ENCODE measurements at places on chromosomes 2 and 18.

- DNase-seq: no peak
Measured at GRCh38 chr18:37565101-37565976, at the start of gene CELF4. CELF4 (minus strand) TSS chr18:37565798.

DNA sequence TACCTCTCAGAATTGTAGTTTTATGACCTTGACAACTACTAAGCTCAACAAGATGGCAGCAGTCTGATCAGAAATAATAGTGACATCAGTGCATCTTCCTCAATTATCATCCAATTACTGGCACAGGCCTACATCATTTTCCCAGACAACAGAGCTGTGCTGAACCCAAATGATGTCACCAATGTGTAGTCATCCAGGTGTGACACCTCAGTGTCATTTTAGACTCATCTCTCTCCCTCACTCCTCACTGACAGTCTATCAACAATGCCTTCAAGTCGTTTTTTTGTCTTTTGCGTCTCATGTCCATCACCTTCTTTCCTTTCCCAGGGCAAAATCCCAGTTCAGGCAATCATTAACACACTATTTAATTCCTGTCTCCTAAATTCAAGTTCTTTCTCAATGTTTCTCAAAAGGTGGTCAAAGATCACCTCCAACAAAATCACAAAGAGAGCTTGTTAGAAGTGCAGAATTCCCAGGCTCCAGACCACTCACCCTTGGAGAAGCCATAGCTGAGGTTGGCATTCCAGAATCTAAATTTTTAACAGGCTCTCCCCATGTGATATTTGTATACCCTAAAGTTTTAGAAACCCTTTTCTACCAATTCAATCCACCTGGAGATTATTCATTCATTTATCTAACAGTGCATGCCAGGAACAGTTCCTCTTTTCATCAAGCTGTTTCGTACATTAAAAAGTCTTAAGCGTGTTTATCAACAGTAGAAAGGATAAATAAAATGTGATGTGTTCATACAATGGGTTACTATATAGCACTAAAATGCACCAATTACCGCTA, 125.3 kb upstream of the KLF7 start:
- DNase-seq: no peak

DNA sequence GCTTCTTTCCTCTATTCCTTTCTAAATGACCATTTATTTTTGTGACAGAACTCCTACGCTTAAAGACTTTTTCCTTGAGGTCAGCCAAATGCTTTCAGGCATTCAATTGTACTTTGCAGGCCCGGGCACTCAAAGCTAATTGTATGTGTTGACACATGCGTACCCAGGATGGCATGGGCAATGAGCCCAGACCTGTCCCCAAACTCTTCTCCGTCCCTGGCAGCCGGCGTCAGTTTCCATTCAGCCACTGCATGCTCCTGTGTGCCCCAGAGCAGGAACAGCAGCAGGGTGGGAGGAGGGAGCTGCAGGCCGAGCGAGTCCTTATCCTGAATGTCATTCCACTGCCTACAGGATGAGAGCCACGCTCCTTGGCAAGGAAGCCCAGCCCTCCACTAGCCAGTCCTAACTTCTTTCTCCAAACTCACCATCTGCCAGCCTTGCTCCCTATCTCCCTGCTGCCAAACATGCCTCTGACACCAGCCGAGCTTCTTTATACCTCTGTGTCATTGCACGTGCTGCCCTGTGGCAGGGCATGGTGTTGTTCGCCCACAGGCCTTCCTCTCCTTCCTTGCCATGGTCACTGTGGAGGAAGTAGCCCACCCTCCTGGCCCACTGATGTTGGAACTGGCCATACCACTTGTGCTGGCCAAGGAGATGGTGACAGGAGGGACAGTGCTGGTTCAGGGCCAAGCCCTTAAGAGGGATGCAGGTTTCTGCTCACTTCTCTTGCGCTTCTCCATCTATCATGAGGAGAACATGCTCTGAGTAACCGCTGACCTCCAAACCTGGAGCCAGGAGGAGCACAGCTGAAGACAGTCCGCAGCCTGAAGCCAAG, 116.9 kb upstream of the FHL2 start:
- DNase-seq: no peak

- no peak for DNase-seq
Measured at GRCh38 chr2:40370007-40370395, 81.9 kb downstream of the SLC8A1 start.

GRCh38 chr2:188677142-188677541, 297.0 kb upstream of the COL3A1 start:
- no peak for DNase-seq

- no peak for DNase-seq
Measured at GRCh38 chr2:38016219-38016618, 59.7 kb downstream of the CYP1B1 start.

DNA sequence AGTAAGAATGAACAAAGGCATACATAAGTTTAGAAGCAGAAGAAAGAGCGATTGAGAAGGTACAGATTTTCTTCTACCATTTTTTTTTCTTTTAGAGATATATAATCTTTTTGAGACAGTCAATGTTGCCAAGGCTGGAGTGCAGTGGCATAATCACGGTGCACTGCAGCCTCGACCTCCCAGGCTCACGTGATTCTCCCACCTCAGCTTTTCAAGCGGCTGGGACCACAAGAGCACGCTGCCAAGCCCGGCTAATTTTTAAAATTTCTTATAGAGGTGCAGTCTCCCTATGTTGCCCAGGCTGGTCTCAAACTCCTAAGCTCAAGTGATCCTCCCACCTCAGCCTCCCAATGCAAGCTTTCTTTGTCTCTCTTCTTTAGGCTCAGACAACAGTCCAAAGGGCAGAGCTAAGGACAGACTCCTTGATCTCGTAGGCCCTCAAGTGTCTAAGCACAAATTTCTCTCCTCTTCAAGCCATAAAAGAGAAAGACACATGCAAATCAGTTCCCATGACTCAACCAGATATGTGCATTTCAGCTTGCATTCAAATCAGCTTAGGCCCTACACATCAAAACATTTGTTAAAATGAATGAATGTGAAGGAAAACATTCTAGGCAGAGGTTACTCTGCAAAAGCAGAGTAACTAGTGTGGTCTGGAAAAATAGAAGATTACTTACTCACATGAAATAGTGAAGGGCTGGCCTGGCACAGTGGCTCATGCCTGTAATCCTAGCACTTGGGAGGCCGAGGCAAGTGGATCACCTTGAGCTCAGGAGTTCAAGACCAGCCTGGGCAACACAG, 18.0 kb downstream of the ITSN2 start:
- DNase-seq: no peak

- no peak for DNase-seq
Measured at GRCh38 chr2:857937-858336, 92.7 kb upstream of the SNTG2 start.

DNA sequence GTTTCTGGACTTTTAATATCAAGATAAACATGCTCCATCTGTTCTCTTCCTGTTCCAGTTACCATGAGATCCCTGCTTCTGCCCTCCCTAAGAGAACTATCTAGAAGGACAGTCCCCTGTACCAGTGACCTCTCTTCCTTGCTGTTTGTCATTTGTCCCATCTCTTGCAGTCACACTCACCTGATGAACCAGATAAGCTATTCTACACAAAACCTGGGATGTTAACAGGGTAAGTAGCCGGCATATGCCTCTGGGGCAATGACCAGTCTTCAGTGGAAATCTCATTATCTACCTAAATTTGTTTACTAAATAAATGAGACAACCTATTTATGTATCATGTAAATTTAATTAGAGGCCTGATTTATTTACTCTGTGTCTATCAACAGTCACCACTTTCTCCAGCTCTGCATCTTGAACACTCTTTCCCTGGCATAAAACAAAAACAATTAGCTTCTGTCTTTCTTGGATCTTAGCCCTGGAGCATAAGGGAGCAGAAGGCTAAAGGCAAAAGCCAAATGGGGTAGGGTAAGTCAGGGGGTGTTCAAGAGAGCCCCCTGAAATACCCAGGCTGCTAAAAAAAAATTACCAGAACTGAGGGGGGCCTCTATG, 337.7 kb downstream of the ALK start:
- no peak for DNase-seq

DNA sequence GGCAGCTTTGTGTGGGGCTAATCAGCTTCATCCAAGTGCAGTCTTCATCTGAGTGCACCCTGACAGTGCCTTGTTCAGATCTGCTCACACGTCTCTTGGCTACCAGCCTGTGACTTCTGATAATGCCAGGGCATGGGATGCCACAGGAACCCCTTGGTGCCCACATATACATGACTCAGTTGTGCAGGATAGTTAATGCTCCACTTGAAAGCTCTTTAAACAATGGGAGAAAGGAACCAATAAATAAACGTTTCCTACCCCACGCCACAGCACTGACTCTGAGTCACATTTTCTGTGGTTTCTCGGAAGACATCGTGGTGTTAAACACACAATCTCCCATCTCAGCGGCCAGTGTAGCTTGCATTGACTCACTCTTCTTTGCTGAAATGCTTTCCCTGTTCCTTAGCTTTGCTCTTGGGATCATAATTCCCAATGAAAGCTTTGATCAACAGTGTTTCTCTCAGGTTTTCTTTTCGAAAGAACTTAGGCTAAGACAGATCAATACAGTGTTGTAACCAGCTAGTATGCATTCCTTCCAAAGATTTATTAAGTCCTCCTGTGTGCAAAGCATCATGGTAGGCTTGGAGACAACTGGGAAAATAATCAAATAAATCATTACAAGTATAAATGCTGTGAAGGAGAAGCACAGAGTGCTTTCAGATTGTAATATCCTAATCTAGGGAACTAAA, 142.0 kb downstream of the COPS8 start:
- no peak for DNase-seq

GRCh38 chr2:65660340-65660739, 227.9 kb upstream of the SPRED2 start:
- DNase-seq: no peak

DNA sequence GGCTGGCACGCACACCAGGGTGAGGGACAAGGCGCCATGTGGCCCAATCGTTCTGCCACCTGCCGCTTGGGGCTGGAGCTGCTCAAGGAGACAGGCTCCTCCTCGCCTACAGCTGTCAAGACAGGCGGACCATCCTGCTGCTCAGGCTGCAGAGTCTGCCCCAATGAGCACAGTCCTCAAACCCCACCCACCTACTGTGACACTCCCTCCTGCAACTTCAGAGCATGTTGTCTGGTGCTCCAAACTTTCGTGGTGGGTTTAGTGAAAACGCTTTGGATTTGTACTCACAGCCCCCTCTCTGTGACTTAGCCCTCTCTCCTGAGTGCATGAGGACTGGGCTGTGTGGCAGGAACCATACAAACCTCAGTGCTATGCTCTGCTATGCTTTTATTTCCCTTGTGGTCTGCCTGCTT, 23.2 kb upstream of the SLC35F6 start:
- no peak for DNase-seq

DNA sequence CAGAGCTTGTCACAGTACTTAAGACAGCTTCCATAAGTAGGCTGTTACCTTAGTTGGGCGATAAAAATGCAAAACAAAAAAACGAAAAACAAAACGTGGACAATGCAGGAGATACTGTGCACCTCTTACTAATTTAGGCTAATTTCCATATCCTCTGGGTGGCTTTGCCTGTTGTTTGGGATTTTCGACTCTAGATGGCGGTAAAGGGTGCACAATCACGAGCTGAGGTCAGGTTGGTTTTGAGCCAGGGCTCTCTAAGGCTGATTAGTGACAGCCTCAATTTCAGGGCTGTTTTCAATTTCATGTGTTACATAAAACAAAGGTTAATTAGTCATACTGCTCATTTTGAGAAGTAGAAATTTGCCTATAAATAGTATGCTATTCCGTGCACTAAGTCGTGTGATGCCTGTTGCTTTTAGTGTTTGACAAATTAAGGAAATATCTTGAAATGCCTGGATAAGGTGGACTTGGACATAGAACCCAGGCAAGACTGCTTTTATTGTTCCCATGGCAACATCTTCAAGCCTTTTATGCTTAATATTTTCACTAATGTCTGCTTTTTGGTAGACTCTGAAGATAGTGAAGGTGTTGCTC, 493.1 kb downstream of the SOCS6 start:
- DNase-seq: peak; percentile 52

DNA sequence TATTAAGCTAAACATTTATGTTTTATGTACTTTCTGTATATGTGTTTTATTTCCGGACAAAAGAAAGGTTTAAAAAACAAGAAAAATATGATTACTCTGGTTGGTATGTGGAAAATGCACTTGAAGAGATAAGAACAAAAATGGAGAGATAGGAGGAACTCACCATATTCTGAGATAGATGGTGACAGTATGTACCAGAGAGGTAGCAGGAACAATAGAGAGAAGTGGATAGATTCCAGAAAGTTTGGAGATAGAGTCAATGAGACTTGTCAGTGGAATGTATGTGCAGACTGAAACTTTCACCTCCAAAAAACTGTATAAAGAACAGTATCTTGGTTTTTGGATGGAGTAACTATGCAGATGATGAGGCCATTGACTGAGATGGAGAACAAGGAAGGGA, 105.6 kb upstream of the FSHR start:
- DNase-seq: no peak

DNA sequence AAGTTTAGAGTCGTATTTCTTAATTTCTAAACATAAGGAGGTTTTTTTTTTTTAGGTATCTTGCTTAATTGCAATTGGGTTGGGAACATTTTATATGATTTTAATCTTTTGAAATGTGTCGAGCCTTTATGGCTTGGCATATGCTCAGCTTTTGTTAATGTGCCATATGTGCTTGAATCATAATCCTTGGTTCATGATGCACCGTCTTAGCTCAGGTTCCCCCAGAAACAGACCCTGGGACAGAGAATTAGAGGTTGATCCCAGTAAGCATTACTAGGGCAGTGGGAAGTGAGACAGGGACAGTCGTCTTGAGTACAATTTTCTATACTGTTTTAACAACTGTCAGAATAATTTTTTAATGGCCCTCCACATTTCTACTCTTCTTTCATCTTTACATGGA, 9.3 kb downstream of the CHCHD5 start:
- DNase-seq: no peak

GRCh38 chr2:175293776-175294175, 112.3 kb upstream of the ATP5MC3 start:
- no peak for DNase-seq

DNA sequence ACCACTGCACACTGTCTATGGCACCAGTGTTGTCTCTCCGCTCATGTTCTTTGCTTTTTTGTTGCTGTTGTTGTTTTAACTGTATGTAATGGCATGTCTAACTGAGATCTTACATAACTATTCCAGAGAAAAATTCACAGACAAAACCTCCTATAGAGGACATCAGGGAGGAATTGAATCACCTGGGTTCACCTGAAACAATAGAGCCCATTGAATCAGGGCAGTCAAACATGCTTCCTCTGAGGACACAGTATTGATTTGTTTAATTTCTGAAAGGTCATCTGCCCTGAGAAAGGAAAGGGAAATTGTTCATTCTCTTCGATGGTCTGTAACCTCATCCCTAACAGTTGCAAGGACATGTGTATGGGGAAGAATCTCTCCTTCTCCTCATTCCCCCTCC, 237.5 kb downstream of the SRBD1 start:
- no peak for DNase-seq

DNA sequence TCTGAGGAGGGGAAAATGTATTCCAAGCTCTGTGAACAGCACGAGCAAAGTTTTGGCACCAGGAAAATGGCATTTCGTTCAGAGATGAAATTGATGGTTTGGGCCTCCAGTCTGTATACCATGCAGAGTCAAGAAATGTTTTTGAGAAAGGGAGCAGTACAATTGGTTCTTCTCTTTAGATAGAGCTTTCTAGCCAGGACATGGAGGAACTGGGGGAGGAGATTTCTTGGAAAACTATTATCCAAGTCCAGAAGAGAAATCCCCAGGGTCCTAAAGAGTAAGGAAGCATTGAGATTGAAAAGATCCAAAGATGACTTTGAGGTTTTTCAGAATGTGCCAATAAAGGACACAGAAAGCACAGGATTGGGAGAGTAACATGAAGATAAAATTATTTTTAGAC, 432.4 kb downstream of the TNS1 start:
- DNase-seq: no peak

- no peak for DNase-seq
Measured at GRCh38 chr18:54532222-54532621, 58.8 kb upstream of the DYNAP start.

Measured in activated T-cell treated with anti-CD3 and anti-CD28 coated beads for 4 hours (primary cell).